Ureter (tissue), 1 donor: ENCODE measurements at places on chromosomes 1 and 21.
A peak's percentile ranks its signal among the peaks of the same experiment; 100 is the strongest.

GRCh38 chr1:11759791-11760190, 2.2 kb upstream of the C1orf167 start:
- DNase-seq = no peak

DNA sequence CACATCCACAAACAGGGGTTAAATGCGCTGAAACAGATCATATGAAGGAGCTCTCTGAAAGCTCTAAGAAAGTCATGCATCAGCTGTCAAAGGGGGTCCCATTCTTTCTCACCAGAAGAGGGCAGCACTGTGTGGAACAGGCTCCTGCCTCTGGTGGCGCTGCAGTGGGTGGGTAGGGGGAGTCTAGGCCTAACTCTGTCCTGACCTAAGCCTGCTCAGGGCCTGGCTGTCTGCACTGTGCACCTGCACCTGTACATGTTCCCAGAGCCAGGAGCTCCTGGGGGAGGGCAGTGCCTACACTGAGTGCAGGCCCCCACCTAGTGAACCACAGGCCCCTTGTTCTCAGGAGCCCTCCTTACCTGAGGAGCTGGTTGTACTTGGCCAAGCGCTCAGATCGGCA, 16.0 kb downstream of the ENO1 start:
- DNase-seq = no peak

DNA sequence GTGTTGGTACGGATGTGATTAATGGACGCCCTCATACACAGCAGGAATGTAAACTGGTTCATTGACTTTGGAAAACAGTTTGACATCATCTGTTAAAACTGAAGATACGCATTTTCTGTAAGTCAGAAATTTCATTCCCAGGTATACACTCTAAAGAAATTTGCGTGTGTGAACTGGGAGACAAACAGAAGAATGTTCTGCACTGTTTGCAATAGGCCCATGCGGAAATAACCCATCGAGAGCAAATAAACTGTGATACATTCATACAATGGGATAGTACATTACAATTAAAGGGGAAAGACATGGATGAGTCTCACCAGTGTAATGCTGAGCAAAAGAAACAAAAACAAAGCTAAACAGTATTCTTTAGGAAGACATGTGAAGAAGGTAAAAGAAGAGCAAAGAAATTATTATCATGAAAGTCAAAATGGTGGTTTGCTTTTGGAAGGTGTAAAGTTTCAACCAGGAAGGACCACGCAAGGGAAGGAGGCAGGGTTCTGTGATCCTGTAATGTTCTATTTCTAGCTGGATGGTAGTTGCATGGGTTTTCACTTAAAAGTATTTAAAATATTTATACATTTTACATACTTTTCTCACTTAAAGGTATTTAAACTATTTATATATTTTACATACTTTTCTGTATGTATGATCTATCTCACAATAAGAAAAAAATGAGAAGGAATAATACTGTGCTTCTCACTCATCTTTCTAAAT, 30.3 kb downstream of the INTS7 start:
- no peak for DNase-seq

DNA sequence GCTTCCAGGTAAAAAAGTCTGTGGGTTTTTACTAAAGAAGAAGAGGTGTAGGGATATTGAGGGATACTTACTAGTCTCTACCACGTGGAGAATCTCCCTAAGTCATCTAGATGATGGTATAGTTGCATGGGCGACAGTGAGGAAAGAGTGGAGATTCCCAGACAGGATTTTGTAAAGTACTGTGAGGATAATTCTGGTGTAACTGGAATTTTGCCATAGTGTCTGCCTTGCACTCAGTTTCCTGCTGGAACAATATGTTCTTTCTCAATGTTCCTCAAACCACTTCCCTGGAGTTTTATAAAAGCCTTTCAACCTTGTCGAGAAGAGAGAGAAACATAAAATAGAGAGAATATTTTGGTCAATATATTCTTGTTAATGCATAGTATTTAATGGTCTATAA, 95.1 kb upstream of the WLS start:
- DNase-seq = no peak

GRCh38 chr1:24093732-24094131, 18.2 kb downstream of the MYOM3 start:
- no peak for DNase-seq

DNA sequence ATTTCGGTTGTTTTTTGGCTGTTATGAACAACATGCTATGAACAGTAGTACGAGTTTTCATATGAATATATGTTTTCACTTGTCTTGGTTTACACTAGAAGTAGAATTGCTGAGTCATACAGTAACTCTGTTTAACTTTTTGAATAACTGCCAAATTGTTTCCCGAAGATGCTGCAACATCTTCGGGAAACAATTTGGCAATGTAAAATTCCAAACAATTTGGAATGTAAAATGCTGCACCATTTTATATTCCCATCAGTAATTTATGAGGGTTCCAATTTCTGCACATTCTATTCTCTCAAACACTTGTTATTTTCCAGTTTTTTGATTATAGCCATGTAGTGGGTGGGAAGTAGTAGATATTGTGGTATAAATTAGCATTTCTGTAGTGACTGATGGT, 11.6 kb downstream of the PCBP3 start:
- DNase-seq = no peak

- no peak for DNase-seq
These were observed 86.7 kb upstream of the LYPLAL1 start for GRCh38 chr1:219086956-219087469.

GRCh38 chr1:96481409-96481808, 240.2 kb upstream of the PTBP2 start:
- no peak for DNase-seq

DNA sequence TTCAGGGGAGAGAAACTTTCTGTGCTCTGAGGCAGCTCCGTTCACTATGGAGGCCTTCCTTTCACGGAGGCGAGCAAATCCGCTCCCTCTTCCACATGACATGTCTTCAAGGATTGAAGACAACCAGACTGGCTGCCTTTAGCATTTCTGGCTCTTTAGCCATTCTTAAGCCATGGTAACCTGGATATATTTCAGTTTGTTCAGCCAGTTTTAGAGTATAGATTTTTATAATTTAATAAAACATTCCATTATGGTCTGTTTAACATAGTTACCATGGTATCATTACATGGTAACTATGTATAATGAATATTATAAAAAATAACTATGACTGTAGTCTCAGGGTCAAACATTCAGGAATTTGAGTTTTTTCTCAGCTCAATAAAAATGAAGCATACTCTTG, 54.2 kb upstream of the NFIA start:
- DNase-seq = no peak

- DNase-seq = no peak
These were observed 1681.0 kb downstream of the NCAM2 start for GRCh38 chr21:22679207-22679606.

- DNase-seq = no peak
These were observed 3.0 kb upstream of the FOXD3 start for GRCh38 chr1:63319046-63320021.

DNA sequence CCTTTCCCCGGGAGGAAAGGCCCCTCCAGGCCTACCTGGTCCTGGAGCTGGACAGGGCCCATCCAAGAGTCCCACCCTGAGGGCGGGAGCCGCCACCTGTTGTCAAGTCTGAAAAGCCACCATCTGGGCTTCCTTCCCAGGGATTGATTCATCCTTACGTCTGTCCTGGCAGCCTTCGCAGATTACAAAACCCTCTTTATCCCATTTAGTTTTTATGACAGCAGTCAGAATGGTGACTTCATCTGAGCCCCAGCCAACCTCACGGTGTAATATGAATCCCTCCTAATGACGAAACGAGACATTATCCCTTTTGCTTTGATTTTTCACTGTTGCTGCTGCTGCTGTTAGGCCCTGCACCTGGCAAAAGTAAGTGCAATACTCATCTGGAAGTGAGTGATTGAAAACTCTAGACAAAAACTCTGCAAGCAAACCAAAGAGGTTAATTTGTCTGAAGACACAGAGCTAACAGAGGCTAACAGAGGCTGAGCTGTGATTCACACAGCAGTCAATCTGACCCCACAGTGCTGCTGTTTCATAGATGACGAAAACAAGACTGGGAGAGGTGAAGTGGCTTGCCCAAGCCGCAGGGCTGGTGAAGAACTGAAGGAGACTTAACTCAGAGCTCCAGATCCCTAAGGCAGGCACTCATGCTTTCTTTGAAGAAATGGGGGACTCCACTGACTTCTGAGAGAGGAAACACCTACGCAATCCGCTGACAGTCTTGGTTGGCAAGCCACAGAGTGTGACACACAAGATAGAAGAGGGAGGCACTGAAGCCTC, 30.0 kb upstream of the S100A7 start:
- DNase-seq = peak; percentile 81

DNA sequence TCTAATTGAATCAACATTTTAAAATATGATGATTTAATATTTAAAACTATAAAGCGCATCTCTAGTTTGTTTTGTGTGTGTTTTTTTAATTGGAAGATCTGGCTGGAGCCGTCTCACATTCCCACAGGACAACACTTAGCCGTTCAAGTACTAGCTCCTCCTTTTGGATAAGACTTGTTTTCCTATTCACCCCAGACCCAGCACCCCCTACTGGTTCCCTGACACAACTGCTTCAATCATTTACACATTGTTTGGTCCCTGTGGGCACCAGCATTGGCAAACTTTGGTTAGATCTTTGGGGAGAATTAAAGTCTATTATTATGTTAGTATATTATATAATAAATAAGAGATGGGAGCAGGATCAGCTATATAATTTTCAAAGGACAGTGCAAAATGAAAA, 34.5 kb downstream of the TYW3 start:
- DNase-seq = no peak

- DNase-seq = no peak
These were observed 8.7 kb downstream of the IFNLR1 start for GRCh38 chr1:24178407-24178806.

- no peak for DNase-seq
These were observed 26.1 kb downstream of the CD58 start for GRCh38 chr1:116544588-116545358.

- DNase-seq = no peak
These were observed 10.8 kb upstream of the PTPRC start for GRCh38 chr1:198628067-198628455.

- DNase-seq = no peak
These were observed 30.9 kb upstream of the TAL1 start for GRCh38 chr1:47262787-47263413.

- DNase-seq = no peak
These were observed 155.0 kb upstream of the RUNX1 start for GRCh38 chr21:35204125-35204524.

- DNase-seq = no peak
These were observed 36.5 kb upstream of the RC3H1 start for GRCh38 chr1:174058624-174059023.

DNA sequence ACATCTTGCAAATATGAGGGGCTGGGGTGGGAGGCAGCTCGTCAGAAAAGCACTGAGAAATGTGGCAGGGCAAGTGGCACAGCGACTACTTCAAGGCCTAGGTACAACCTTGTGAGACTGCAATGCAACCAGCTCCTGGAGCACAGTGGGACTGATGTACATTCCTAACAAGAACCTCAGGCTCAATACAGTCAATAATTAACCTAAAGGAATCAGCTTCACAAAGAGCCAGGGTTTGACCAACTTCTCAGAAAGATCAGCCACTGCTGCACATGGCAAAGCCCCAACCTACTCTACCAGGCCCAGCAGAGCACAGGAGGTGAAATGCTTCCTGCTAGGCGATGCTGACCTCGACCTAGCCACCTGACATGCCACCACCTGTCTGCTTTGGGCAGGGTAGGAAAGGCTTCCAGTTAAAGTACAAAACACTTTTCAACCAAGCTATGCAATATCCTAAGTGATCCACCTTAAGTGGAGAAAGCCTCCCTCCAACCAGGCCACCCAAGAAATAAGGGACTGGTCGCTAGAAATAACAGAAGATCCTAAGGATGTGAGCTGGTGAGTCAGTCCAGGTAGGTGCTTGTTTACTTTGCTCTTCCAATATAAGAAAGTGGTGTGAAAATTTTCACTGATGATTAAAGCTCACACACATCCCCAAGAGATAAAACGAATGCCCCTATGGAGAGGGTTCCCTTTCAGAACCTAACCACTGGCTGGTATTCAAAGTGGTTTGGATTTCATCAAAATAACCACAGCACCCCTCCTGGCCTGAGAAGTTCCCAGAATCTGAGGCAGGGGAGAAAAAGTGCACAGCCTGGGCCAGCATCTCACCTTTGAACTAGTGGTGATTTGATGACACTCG, 2.1 kb downstream of the RIPK4 start:
- DNase-seq = no peak

DNA sequence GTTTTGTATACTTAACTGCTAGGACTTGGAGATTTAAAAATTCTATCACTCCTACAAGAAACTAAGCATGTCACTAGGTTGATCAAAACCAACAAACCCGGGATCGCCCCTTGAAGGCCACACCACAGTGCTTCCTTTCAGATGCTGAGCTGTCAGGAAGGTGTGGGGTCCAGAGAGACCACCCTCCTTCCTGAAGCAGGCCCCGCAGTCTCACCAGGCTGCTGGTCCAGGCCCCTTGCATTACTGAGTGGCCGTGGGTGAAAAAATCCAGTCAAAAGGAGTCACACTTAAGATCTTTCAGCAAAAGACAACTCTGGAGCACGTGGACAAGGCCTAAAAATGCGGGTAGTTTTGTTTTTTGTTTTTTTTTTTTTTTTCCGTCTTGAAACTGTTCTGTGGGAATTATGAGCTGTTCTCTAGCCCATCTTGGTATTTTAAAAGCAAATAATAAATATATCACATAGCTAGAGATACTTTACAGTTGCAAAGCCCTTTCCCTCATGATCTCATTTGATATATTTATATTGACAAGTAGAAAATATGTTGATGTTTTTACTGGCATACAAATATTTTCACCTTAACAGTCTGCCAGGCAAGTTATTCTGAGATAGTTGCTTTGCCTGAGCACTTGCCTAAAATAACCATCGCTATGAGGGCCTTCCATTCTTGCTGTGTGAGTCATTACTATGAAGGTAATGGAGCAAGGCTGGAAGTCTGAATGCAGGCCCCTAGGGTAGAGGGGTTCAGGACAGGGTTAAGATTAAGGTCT, 73.1 kb upstream of the EDEM3 start:
- DNase-seq = no peak

DNA sequence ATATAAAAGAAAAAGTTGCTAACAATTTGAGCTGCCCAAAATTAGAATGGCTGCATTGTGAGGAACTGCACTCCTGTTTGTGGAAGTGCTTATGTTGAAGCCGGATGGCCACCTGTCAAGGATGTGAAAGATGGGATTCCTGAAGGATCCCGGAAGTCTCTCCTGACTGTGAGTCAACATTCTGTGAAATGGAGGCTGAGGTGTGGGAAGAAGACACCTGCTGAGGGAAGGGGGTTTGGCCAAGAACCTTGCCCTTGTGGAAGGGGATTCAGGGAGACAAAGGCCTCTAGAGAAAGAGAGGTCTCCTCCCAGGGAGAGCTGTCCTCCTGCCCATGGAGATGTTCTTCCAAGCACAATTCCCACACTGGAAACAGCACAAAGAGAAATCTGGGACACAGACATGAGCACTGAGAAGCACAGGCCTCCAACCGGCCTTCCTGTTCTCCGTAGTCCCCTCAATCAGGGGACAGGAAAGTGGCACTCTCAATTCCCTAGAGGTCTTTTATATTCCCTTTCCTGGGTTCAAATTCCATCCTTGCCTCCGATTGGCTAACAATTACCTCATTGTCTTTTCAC, 70.5 kb downstream of the CD2 start:
- DNase-seq = no peak

DNA sequence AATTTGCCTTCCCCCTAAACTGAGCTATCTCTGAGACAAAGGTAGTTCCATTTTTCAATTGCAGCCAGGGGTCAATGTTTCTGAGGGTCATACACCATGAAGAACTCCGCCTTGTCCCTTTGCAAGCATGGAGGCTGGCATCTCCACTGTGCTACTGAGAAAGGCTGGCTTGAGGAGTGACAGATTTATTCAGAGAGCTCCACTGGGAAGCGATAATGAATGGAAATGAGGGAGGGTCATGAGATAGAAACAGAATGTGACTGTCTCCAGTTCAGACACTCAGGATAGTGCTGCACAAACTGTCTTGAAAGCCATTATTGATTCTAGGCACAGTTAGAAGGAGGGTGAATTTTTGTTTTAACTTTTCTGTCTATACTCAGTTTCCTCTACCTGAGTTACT, 197.5 kb downstream of the ZNF326 start:
- no peak for DNase-seq
